ENCODE measurements at places on chromosomes 7 and 10. TPM values are rescaled to one million over a fixed set of nuclear protein-coding genes. Genes with fewer than 3 reads are reported as not detected.

Gene PNLIPRP3
- 2.2 TPM for total RNA-seq

DNA sequence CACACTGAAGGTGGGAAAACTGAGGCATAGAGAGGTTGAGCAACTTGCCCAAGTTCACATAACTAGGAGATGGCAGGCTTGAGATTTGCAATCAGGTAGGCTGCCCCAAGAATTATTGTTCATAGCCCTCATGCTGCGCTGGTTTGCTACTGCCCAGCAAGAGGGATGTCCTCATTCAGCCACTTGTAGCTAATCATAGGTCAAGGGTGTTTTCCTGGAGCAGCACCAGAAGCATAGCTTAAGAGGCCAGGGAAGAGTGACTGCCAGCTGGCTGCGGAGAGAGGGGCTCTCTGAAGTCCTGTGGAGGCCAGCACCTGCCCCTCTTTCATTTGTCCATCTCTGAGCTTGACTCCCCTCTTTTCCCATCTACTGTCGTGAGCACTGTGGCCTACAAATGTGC is 15.0 kb downstream of the CDHR3 start:
- H3K27me3 ChIP-seq: no peaks in the 10 kb centered on the region
- no peak overlapping the region for H3K4me3 ChIP-seq
- H3K4me1 ChIP-seq: no peaks in the 10 kb centered on the region

- H3K27me3 ChIP-seq: no peaks in the 10 kb centered on the region
- peaks cover 18% of the 10 kb centered on the region for H3K4me1 ChIP-seq
- DNase-seq: no peak
- H3K36me3 ChIP-seq: no peaks in the 10 kb centered on the region
- H3K4me3 ChIP-seq: no peak overlapping the region
- H3K27ac ChIP-seq: peak overlapping the region; percentile 27
Observed at GRCh38 chr7:43639858-43640491, 57.1 kb downstream of the STK17A start.

Gene SFTPD
- total RNA-seq: not detected

Gene RBM20
- total RNA-seq: 5.2 TPM

- no peak overlapping the region for H3K4me3 ChIP-seq
- no peaks in the 10 kb centered on the region for H3K27me3 ChIP-seq
- no peaks in the 10 kb centered on the region for H3K4me1 ChIP-seq
- no peak overlapping the region for H3K27ac ChIP-seq
Observed at GRCh38 chr7:34747867-34748727, 90.1 kb downstream of the NPSR1 start.

- no peak for DNase-seq
- no peaks in the 10 kb centered on the region for H3K27me3 ChIP-seq
- no peak overlapping the region for H3K4me3 ChIP-seq
- no peak overlapping the region for H3K27ac ChIP-seq
Observed at GRCh38 chr10:126872768-126873167, 32.5 kb upstream of the DOCK1 start.

DNA sequence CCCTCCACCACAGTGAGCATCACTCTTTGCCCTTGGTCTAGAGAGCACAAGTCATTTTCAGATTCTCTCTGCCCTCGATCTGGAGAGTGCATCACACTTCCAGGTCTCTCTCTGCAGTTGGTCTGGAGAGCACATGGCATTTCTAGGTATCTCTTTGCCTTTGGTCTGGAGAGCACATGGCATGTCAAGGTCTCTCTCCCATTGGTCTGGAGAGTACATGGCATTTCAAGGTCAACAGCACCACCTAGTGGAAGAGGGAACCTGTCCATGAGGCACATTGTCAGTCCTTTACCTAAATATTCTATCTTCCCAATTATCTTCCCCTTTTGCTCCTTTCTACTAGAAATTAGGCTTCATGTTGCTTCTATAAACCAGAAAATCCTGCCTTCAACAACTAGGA is 1139.4 kb downstream of the XPNPEP1 start:
- no peaks in the 10 kb centered on the region for H3K27me3 ChIP-seq
- H3K4me3 ChIP-seq: no peak overlapping the region
- no peak overlapping the region for H3K27ac ChIP-seq
- H3K36me3 ChIP-seq: no peaks in the 10 kb centered on the region
- no peaks in the 10 kb centered on the region for H3K4me1 ChIP-seq

DNA sequence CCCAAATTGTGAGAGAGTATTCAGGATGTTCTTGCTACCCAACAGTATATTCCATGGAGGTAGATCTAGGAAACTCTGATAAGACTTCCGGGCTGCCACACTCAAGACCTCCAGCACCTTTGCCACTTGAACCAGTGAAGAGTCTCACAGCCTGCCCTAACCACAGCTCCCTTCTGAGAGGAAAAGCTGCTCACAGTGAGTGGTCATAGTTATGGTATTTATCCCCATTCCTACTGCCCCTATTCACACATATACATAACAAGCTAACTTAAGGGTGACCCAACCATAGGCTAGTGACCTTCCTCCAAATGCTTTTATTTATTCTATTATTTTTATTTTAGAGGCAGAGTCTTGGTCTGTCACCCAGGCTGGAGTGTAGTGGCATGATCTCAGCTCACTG is 156.3 kb downstream of the PTEN start:
- no peak for DNase-seq
- no peaks in the 10 kb centered on the region for H3K36me3 ChIP-seq
- no peak overlapping the region for H3K27ac ChIP-seq
- no peaks in the 10 kb centered on the region for H3K4me1 ChIP-seq

GRCh38 chr7:71543396-71543795 is 411.5 kb downstream of the GALNT17 start:
- no peak for DNase-seq
- no peak overlapping the region for H3K4me3 ChIP-seq
- H3K36me3 ChIP-seq: no peaks in the 10 kb centered on the region
- H3K27me3 ChIP-seq: no peaks in the 10 kb centered on the region
- no peak overlapping the region for H3K27ac ChIP-seq

DNA sequence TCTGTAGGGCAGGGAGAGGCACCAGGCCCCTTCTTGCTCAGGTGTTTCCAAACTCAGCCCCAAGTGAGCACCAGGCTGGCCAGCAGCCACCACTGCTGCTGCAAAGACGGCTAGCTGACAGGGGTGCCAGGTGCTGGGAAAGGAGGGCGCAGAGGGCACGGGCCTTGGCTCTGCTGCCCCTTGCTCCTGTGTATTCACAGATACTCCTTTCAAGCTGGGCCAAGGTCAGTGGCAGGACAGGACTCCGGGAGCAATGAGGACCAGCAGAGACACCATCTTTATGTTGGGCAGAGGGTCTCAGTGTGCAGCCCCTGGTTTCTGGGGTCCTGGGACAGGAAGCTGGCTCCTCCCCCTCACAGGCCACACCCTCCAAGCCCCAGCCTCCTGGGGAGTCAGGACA is 110.1 kb downstream of the SMURF1 start:
- DNase-seq: no peak
- H3K27ac ChIP-seq: peak overlapping the region; percentile 9
- no peaks in the 10 kb centered on the region for H3K36me3 ChIP-seq
- H3K27me3 ChIP-seq: no peaks in the 10 kb centered on the region
- H3K4me3 ChIP-seq: no peak overlapping the region

Gene PGAM2
- not detected for total RNA-seq

DNA sequence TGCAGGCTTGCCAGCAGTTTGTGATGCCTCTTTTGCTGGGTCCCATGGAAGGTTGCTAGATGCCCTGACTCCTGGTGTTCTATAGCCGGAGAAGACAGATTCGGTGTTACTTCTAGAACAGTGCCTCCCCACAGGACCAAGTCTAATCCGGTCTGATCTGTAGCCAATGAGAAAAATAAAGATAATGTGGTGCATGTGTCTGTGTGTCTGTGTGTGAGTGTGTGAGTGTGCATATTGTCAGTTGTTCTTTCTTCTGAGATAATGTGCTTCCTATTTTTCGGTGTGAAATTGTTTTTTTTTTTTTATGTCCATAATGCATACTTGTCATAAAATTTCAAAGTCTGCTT is 29.7 kb upstream of the ZNRF2 start:
- no peaks in the 10 kb centered on the region for H3K36me3 ChIP-seq
- no peak overlapping the region for H3K27ac ChIP-seq
- H3K4me1 ChIP-seq: no peaks in the 10 kb centered on the region
- no peak overlapping the region for H3K4me3 ChIP-seq

GRCh38 chr10:26844396-26844975 is 16.3 kb downstream of the ABI1 start:
- H3K4me1 ChIP-seq: peaks cover 30% of the 10 kb centered on the region
- H3K27me3 ChIP-seq: no peaks in the 10 kb centered on the region
- no peak overlapping the region for H3K4me3 ChIP-seq
- no peaks in the 10 kb centered on the region for H3K36me3 ChIP-seq
- DNase-seq: no peak

Gene PRSS2
- not detected for total RNA-seq

Gene TCERG1L
- not detected for total RNA-seq

Gene PAPSS2
- 12.3 TPM for total RNA-seq

GRCh38 chr7:47510192-47510591 is 71.7 kb downstream of the TNS3 start:
- H3K27ac ChIP-seq: no peak overlapping the region
- H3K4me1 ChIP-seq: peaks cover 42% of the 10 kb centered on the region
- DNase-seq: no peak
- H3K27me3 ChIP-seq: no peaks in the 10 kb centered on the region
- no peaks in the 10 kb centered on the region for H3K36me3 ChIP-seq

- no peaks in the 10 kb centered on the region for H3K27me3 ChIP-seq
- no peak overlapping the region for H3K27ac ChIP-seq
- no peak overlapping the region for H3K4me3 ChIP-seq
Observed at GRCh38 chr10:133180192-133180964, 20.4 kb downstream of the KNDC1 start.

DNA sequence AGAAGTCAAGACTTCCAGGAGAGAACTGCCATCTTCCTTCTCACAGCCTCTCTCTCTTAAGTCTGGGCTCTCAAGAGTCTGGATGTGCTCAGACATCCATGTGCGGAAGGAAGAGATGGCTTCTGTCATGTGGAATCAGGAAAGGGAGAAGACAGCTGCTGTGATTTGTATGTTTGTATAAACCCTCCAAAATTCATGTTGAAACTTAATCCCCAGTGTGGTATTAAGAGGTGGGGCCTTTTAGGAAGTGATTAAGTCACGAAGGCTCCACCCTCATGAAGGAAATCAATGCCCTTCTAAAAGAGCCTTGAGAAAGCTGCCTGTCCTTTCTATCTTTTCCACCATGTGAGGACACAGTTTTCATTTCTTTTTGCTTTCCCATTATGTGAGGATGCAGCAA is 73.9 kb upstream of the PTN start:
- H3K27me3 ChIP-seq: no peaks in the 10 kb centered on the region
- DNase-seq: no peak
- H3K27ac ChIP-seq: no peak overlapping the region
- H3K4me1 ChIP-seq: no peaks in the 10 kb centered on the region

- no peak for DNase-seq
- no peak overlapping the region for H3K4me3 ChIP-seq
- no peaks in the 10 kb centered on the region for H3K36me3 ChIP-seq
- no peak overlapping the region for H3K27ac ChIP-seq
- no peaks in the 10 kb centered on the region for H3K27me3 ChIP-seq
Observed at GRCh38 chr10:49120911-49121310, 5.6 kb upstream of the VSTM4 start.

- no peaks in the 10 kb centered on the region for H3K27me3 ChIP-seq
- H3K36me3 ChIP-seq: no peaks in the 10 kb centered on the region
- no peak overlapping the region for H3K27ac ChIP-seq
- H3K4me3 ChIP-seq: no peak overlapping the region
Observed at GRCh38 chr10:94500063-94500462, 45.5 kb upstream of the HELLS start.

DNA sequence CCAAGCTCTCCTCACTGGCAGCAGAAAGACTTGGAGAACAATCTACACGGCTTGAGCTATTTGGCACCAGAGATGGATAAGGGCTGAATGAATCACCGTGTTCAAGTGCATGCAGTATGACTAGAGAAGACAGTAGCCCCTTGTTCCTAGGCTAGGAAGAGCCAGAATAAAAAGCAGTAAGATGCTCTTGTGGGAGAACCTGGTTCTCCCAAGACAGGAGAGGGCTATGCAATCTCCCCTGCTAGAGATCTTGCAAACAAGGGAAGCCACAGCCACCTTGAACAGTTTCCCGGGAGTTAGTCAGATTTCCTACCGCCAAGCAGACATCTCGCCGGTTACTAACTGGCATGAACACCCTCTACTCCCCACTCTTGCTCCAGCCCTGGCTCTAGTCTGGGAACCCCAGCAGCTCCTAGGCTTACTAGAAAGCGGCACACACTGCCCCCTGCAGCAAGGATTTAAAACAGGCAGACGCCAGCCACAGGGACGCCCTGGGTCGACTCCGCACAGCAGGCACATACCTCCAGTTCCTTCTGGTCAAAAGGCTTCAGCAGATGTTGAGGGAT is 107.3 kb downstream of the SMURF1 start:
- no peaks in the 10 kb centered on the region for H3K36me3 ChIP-seq
- DNase-seq: no peak
- no peaks in the 10 kb centered on the region for H3K27me3 ChIP-seq

Gene MUC12
- total RNA-seq: 2.7 TPM

- no peaks in the 10 kb centered on the region for H3K27me3 ChIP-seq
- no peaks in the 10 kb centered on the region for H3K36me3 ChIP-seq
- no peak overlapping the region for H3K27ac ChIP-seq
- no peaks in the 10 kb centered on the region for H3K4me1 ChIP-seq
- H3K4me3 ChIP-seq: no peak overlapping the region
- DNase-seq: no peak
Observed at GRCh38 chr7:33764752-33765451, 140.4 kb upstream of the BMPER start.

Gene FAM25G
- not detected for total RNA-seq

Gene LEP
- 7.4 TPM for total RNA-seq

- H3K27ac ChIP-seq: no peak overlapping the region
- H3K4me3 ChIP-seq: no peak overlapping the region
- H3K27me3 ChIP-seq: no peaks in the 10 kb centered on the region
- DNase-seq: no peak
- H3K36me3 ChIP-seq: no peaks in the 10 kb centered on the region
Observed at GRCh38 chr7:101558742-101559325, 70.3 kb downstream of the MYL10 start.

Gene ANKIB1
- total RNA-seq: 27.7 TPM

Gene KIAA1549
- total RNA-seq: 2.9 TPM

Gene PUS7
- 16.9 TPM for total RNA-seq

- no peak overlapping the region for H3K4me3 ChIP-seq
- no peaks in the 10 kb centered on the region for H3K36me3 ChIP-seq
- no peaks in the 10 kb centered on the region for H3K27me3 ChIP-seq
- no peak for DNase-seq
- no peak overlapping the region for H3K27ac ChIP-seq
- H3K4me1 ChIP-seq: peaks cover 16% of the 10 kb centered on the region
Observed at GRCh38 chr7:32158751-32159745, 88.8 kb upstream of the PDE1C start.

Gene FKBP14
- 4.4 TPM for total RNA-seq

Gene MOGAT3
- total RNA-seq: not detected

DNA sequence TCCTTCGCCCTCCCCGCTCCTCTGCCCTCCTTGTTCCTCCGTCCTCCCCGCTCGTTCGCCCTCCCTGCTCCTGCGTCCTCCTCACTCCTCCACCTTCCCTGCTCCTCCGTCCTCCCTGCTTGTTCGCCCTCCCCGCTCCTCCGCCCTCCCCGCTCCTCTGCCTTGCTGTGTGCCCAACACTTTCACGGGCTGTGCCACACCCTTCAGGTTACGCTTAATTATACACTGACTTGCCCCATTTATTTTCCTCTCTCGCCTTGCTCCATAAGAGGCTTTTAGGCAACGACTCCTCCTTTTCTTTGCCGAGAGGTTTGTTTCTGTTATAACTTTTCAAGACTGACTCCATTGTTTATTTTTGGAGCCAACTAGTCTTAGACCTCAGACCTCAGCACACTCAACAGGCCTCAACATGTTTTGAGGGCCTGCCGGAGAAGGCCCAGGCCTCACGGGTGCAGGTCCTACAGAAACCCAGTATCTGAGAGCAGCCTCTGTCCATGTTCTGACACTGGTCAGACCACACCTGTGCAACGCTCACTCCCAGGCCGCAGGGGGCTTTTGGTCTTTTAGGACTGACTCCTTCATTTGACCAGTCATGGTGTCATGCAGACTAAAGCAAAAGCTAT is 18.2 kb upstream of the PRKAG2 start:
- H3K36me3 ChIP-seq: no peaks in the 10 kb centered on the region
- H3K27me3 ChIP-seq: no peaks in the 10 kb centered on the region
- peaks cover 6% of the 10 kb centered on the region for H3K4me1 ChIP-seq
- H3K4me3 ChIP-seq: no peak overlapping the region
- no peak for DNase-seq

Gene SPOCK2
- 46.9 TPM for total RNA-seq

All from vagina (tissue), 2 donors.